ENCODE measurements at places on chromosomes 2 and 18.

DNA sequence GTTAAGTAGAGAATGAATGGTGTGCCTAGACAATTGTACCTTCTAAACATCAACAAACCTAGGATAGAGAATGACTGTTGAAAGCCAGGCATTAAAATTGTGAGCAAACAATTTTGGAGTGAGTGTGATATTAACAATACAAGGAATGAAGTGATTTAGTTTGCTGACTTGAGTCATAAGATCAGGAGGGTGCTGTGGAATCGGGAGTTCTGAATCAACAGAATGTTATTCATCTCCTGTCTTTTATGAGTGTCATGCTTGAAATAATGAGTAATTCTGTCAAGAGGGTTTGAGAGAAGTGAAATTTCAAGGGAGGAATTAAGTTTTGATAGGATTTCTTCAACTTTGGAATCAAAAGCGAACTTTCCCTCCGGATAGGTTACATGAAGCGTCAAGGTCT is 214.4 kb upstream of the DSEL start:
- H3K4me3 ChIP-seq, result no peak overlapping the region
- no peak for DNase-seq
- H3K27me3 ChIP-seq, result no peaks in the 10 kb centered on the region
- H3K27ac ChIP-seq, result no peak overlapping the region
- H3K4me1 ChIP-seq, result no peaks in the 10 kb centered on the region

DNA sequence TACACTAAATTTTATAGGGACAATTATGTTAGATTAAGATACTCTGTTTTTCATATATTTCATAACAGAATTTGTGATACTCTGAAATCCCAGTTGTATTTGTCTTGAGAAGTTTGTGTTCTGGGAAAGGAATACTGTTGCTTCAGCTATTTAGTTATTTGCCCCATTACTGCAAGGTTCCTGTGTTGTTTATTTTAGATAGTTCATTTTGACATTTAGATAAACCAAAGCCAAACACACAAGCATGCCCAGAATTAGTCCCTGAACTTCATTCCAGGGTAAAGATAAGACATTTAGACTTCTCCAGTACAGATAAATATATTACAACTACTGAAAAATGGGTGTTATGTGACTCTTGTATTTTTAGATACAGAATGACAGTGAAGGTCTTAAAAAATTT is 74.7 kb downstream of the BMPR2 start:
- H3K27me3 ChIP-seq, result no peaks in the 10 kb centered on the region
- DNase-seq, result no peak
- H3K4me1 ChIP-seq, result peaks cover 36% of the 10 kb centered on the region
- H3K27ac ChIP-seq, result peak overlapping the region; percentile 59

DNA sequence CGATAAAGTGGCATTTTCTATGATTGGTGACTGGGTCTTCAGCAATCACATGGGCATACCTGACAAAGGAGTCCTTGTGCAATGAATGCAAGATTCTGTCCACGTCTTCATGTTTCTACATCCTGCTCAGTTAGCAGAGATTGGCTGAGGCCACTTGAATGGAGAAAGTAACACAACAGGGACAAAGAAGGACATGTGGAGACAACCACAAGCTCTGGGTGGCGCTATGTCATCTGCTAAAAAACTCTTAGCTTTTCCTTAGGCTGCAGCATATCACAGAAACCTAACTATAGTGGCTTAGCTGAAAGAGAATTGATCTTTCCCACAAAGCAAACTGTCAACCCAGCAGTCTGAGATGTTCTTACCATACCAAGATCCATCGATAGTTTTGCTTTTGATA is 1109.7 kb downstream of the SOCS6 start:
- no peaks in the 10 kb centered on the region for H3K4me1 ChIP-seq
- DNase-seq, result no peak
- no peak overlapping the region for H3K27ac ChIP-seq
- no peaks in the 10 kb centered on the region for H3K27me3 ChIP-seq
- no peak overlapping the region for H3K4me3 ChIP-seq
- H3K36me3 ChIP-seq, result no peaks in the 10 kb centered on the region

DNA sequence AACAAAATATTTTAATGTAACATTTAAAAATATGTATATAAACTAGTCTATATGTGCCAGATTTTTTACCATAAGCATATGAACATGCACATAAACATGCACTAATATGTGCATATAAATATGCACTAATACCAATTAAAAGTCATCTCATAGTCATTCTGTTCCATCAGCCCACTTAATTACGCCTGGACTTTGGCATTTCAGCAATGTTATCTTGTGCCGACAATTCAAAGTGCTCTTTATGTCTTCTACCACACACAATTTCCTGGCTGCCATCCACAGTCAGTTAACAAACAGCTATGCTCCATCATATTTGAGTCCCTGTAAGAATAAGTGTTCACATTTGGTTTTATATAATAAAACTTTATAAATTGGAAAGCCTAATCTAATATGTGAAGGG is 92.6 kb upstream of the TSPYL6 start:
- H3K27ac ChIP-seq, result no peak overlapping the region
- no peaks in the 10 kb centered on the region for H3K27me3 ChIP-seq
- H3K4me3 ChIP-seq, result no peak overlapping the region
- DNase-seq, result no peak
- no peaks in the 10 kb centered on the region for H3K4me1 ChIP-seq

DNA sequence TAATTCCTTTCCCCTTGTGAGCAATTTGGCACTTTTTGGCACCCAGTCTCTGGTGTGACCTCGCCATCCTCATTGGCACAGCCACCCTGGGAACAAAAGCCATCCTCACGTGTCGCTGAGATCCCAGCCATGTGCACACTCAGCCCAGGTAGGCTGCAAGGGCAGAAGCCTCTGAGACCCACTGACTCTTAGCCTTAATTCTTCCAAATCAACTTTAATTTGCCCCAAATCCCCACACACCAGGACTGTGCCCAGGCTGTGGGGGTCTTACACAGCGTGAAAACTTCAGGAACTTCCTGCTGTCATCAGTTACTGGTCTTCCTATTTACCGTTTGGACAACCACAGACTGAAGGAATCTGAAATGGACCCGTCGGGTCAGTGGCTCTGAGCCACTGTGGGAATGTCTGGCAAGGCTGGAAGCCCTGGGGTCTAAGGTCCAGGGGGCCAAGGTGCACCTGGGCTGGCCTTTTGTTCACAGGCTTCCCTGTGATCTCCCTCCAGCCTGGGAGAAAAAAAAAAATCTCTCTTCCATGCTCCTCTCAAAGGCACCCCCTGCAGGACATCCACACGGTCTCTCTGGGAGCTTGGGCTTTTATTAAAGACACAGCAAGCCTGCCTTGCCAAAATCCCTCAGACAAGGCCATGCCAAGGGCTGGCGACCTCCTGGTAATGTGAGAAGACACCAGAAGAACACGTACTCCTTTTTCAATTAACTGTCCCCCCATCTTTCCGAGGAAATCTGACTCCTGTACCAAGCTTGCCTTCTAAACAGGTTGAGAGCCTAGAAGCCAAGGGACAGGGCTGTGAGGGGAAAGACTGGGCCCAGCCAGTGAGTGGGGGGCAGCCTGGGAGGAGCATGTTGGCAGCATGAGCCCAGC is 42.1 kb upstream of the LAPTM4A start:
- H3K4me3 ChIP-seq, result no peak overlapping the region
- no peaks in the 10 kb centered on the region for H3K36me3 ChIP-seq
- no peak overlapping the region for H3K27ac ChIP-seq
- DNase-seq, result peak; percentile 77
- H3K27me3 ChIP-seq, result no peaks in the 10 kb centered on the region

DNA sequence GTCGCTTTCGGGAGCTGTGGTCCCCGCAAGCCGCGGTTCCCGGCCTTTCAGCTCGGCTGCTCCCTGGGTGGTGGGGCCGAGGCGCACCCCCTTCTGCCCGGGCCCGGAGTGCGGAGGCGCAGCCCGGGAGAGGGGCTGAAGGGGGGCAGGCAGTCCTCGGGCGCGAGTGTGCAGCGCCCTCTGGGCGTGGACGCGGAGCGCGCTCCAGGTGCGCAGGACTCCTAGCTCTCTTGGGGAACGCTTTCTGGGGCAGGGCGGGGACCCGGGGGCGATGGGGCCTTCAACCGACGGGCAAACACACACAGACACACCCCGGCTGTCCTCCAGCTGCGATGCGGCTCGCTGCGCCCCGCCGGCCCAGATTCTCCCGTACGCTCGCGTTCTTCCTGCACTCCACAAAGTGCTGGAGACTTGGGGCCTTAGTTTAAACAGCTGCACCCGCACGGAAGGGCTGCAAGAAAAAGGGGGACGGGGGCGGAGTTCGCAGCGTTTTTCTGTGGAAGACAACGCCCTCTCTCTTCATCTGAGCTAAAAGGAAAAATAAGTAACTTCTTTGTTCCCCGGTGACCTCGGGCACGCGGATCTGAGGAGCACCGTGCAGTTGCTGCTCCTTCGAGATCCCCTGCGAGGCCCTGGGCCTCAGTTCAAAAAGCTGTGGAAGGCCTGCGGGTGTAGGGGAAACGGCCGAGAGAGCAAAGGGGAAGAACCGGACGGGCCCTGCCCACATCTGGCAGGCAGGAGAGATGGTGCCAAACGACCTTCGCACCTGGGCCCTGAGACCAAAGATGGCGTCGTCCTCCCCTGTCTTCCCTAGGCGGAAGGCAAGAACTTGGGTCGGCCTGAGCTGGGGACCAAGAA is 593 bp upstream of the SDC1 start:
- no peaks in the 10 kb centered on the region for H3K27me3 ChIP-seq
- H3K27ac ChIP-seq, result peak overlapping the region; percentile 88
- peak; percentile 73 for DNase-seq
- peak overlapping the region; percentile 70 for H3K4me3 ChIP-seq
- peaks cover 29% of the 10 kb centered on the region for H3K4me1 ChIP-seq

- H3K36me3 ChIP-seq, result no peaks in the 10 kb centered on the region
- H3K4me3 ChIP-seq, result no peak overlapping the region
- H3K27me3 ChIP-seq, result no peaks in the 10 kb centered on the region
Measured at GRCh38 chr2:210324906-210325305, 9.9 kb upstream of the MYL1 start.
